ENCODE measurements at places on chromosomes 12 and 14.

DNA sequence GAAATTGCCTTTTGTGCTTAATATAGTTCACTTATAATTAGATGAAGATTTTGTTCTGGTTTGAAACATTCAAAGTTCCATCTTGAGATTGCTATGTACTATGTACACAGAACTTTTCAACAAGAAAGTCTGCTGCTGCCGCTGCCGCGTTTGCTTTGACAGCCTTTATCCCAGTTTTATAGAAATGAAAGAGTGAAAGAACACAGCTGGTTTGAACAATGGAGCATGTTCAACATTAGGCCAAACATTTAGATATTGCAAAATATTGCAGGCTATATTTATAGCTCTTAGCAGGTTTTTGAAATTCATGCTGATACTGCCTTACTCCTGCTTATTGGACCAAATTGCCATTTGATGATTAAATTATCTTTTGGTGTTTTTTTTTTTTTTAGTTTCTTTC lies 299.8 kb upstream of the PRKD1 start:
- H3K4me3 ChIP-seq = no peak overlapping the region
- no peak overlapping the region for H3K27ac ChIP-seq
- no peaks in the 10 kb centered on the region for H3K4me1 ChIP-seq
- H3K27me3 ChIP-seq = no peaks in the 10 kb centered on the region

GRCh38 chr14:91144425-91145145 lies 30.7 kb downstream of the DGLUCY start:
- no peak for DNase-seq
- H3K27me3 ChIP-seq = no peaks in the 10 kb centered on the region
- H3K27ac ChIP-seq = no peak overlapping the region
- H3K36me3 ChIP-seq = peaks cover 5% of the 10 kb centered on the region

DNA sequence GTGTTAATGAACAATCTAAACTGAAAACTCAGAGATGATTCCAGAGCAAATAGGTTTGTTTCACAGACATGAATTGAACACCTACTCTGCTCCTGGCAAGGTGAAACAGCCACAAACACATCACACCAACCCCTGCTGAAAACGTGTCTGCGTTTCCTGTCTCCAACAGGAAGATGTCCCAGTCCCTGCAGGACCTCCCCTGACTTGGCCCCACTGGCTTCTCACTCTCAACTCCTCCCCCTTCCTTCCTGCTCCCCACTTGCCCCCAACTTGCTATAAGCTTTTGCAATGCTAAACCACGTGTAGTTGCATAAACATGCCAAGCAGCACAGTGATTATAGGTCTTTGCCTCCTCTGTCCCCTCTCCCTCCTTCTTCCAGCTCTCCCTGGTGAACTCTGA lies 567.6 kb downstream of the BCL11B start:
- no peak for DNase-seq
- no peak overlapping the region for H3K27ac ChIP-seq
- H3K4me1 ChIP-seq = no peaks in the 10 kb centered on the region
- H3K27me3 ChIP-seq = no peaks in the 10 kb centered on the region

DNA sequence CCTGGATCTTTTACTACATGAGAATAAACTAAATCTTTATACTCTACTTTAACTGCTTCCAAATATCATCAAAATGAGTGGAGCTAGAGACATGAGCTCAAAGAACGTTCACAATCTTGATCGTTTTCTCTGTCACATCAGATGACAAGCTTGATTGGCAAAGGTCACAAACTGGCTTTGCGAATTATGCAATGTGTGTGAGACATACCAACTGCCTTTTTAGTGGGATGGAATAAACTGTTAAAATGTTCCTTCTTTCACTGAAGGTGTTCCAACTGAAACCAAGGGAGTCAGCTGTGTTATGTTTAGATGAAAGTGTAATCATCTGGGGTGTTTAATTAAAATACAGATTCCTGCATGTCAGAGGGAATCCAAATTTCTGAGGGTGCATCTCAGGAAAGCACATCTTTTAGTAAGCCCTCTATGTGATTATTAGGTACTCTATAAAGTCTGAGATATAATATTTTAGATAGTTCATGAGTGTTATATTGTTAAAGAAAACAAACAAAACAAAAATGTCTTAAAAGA lies 21.9 kb downstream of the KITLG start:
- DNase-seq = no peak
- peaks cover 1% of the 10 kb centered on the region for H3K27me3 ChIP-seq
- no peak overlapping the region for H3K4me3 ChIP-seq
- no peaks in the 10 kb centered on the region for H3K4me1 ChIP-seq
- no peaks in the 10 kb centered on the region for H3K36me3 ChIP-seq

DNA sequence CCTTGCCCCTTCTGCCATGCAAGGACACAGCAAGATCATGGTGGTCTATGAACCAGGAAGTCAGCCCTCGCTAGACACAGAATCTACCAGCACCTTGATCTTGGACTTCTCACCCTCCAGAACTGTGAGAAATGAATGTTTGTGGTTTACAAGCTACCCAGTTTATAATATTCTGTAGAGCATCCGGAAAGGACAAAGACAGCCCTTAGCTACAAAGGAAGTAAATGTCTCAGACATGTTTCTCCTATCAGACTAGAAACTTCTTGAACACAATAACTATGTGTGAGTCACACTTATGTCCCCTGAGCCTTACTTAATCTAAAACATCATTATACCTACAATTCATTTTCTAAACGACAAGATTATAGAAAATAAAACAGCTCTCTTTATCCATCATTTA lies 176.7 kb downstream of the KLHL28 start:
- H3K4me1 ChIP-seq = no peaks in the 10 kb centered on the region
- DNase-seq = no peak
- no peaks in the 10 kb centered on the region for H3K27me3 ChIP-seq

DNA sequence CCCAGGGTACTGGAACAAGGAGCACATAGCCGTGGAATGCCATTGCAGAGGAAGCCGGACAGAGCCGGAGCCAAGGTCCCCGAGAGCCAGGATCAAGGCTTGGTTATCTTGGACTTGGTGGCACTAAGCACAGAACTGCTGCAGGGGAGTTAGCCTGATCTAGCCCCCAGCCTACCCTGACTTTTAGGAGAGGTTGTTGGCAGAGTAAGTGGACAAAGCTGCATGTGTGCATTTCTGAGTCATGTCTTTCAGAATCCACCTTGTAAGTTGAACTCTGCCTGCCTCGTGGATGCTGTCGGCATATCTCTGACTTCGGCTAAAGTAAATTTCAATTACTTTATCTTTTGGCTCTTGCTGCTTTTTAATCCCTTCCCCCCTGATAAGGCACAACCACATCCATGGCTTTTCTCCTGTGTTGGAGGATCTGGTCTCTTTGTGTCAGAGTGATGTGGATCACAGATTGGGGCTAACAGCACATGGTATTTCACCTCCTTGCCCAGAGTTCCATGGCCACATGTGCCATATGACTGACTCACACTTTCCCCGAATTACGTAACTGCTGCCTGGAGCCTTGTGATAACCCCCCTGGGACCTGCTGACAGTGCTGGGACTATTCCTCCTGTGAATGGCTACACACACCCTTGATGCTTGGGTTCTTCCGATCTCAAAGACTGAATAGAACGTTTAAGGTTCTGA lies 240.3 kb downstream of the EMP1 start:
- DNase-seq = no peak
- H3K4me1 ChIP-seq = no peaks in the 10 kb centered on the region
- H3K27me3 ChIP-seq = no peaks in the 10 kb centered on the region
- H3K4me3 ChIP-seq = no peak overlapping the region
- no peaks in the 10 kb centered on the region for H3K36me3 ChIP-seq

DNA sequence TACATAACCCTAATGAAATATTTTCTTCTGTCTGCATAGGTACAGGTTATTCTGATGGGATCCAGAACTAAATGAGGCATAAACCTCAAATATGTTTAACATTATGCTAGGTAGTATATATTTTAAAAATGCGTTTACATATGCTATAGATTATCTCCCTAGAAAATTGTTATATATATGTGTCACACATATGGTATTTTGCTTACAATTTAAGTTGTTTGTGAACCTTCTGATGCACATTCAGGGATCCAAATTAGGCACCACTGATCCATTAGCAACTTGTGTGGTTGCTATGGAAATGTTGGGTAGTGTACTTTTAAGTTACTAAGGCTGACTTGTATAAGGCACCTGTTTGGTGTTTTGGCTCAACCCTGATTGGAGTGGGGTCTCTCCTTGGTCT lies 456.7 kb downstream of the AEBP2 start:
- no peaks in the 10 kb centered on the region for H3K27me3 ChIP-seq
- no peak overlapping the region for H3K27ac ChIP-seq
- no peak for DNase-seq
- no peaks in the 10 kb centered on the region for H3K4me1 ChIP-seq

GRCh38 chr12:29282031-29282816 lies 98.7 kb downstream of the ERGIC2 start:
- no peak overlapping the region for H3K4me3 ChIP-seq
- no peaks in the 10 kb centered on the region for H3K36me3 ChIP-seq
- no peak for DNase-seq

- H3K4me3 ChIP-seq = no peak overlapping the region
- no peaks in the 10 kb centered on the region for H3K27me3 ChIP-seq
- no peak for DNase-seq
- H3K4me1 ChIP-seq = no peaks in the 10 kb centered on the region
- H3K27ac ChIP-seq = no peak overlapping the region
These were observed 51.2 kb downstream of the FIGNL2 start for GRCh38 chr12:51797301-51797700.

GRCh38 chr12:112973818-112974231 lies 4.5 kb upstream of the OAS2 start:
- H3K27me3 ChIP-seq = no peaks in the 10 kb centered on the region
- H3K36me3 ChIP-seq = peaks cover 4% of the 10 kb centered on the region

- H3K27me3 ChIP-seq = no peaks in the 10 kb centered on the region
- DNase-seq = no peak
- H3K27ac ChIP-seq = no peak overlapping the region
- H3K36me3 ChIP-seq = no peaks in the 10 kb centered on the region
These were observed 144.6 kb downstream of the TTLL5 start for GRCh38 chr14:75805646-75806045.

- H3K36me3 ChIP-seq = no peaks in the 10 kb centered on the region
- no peaks in the 10 kb centered on the region for H3K4me1 ChIP-seq
- no peak overlapping the region for H3K27ac ChIP-seq
- no peaks in the 10 kb centered on the region for H3K27me3 ChIP-seq
- H3K4me3 ChIP-seq = no peak overlapping the region
These were observed 92.8 kb downstream of the NINJ2 start for GRCh38 chr12:570435-570920.

DNA sequence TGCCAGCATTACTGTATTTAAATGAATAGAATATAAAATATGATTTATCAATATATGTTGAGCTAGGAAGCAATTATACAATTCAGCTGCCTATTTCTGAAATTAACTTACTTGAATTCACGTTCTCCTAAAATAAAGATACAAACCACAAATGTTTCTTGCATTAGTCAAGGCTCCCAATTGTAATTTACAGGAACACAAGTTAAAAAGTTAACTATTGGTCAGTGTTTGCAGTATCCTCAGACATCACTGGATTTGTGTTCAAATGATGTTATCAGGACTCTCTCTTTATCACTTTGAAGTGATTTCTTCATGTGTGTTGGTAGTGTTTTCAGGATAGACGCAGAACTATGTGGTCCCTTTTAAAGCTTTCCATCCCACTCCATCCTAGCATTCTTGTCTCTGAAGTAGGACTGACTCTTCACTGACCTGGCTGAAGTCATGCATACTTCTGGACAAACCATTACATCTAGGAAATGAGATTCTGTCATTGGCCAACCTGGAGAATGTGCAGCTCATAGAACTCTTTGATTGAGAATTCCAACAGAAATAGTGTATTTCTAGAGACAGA lies 156.1 kb downstream of the KICS2 start:
- no peaks in the 10 kb centered on the region for H3K27me3 ChIP-seq
- H3K4me3 ChIP-seq = no peak overlapping the region
- H3K4me1 ChIP-seq = no peaks in the 10 kb centered on the region
- no peak overlapping the region for H3K27ac ChIP-seq

DNA sequence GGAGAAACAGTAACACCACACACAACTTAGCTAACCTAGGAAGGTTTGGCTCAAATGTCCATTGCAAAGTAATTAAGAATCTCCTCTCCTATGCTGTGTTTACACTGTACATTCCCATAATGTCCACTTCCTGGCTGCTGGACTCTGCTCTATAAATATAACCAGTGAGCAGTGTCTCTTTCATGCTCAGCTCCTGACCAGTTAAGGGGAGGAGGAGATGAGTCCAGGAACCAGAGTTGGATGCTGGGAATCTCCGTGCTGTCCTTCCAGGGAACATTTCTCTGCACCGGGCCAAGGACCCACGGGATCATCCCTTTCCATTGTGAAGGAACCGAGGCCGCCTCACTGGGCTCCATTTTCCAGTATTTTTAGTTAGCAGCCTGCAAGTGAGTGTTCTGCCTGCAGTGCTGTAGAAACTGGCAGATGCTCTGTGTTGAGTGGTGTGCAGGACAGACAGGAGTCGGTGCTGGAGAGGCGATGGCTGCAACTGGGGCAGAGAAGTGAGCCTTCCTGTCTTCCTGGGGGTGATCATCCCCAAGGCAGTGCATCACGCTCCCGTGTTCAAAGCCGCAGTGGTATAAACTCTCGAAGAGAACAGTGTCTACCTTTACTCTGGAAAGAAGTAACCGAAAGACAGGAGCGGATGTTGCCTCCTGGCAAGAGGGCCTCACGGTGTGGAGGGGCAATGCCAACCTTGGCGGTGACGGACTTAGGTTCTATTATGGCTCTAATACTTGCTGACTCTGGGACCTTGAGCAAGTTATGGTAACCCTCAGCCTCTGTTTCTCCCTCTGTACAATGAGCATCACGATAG lies 195.5 kb downstream of the CACNA1C start:
- DNase-seq = no peak
- H3K36me3 ChIP-seq = no peaks in the 10 kb centered on the region
- peaks cover 33% of the 10 kb centered on the region for H3K4me1 ChIP-seq
- no peaks in the 10 kb centered on the region for H3K27me3 ChIP-seq
- peak overlapping the region; percentile 51 for H3K27ac ChIP-seq

DNA sequence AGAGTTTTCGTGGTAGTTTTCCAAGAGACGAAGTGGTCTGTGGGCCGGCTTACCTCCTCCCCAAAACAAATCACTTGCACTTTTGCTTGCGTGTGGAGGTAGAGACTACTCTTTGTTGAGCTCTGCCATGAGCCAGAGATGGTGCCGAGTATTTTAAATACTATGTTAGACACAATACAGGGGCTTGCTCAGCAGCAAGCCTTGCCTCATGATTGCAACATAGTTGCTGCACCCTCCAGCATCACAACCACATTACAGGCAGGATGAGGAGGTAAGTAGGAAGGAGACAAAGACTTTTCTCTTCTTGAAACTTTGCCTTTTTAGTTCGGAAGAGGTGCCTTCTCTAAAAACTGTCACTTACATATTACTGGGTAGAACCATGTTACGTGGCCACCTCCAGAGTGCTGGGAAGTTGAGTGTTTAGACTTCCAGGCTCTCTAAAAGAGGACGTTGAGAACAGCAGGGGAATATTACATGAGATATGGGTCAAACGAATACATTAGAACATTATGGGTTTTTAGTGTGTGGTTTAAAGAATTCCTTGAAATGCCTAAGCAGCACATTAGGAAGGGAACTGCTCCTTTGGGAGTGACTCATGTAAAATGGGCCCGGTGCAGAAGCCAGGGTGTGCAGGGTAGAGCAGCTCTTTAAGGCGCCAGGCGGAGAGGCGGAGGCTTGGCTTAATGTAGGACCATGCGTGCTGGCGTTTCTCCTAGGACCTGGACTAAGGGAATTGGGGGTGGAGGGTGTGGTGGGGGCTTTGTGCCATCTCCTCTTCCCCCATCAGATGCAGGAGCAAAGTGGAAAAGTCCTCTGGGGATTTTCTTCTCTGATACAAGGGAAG lies 110.6 kb upstream of the PRMT8 start:
- no peaks in the 10 kb centered on the region for H3K27me3 ChIP-seq
- H3K27ac ChIP-seq = no peak overlapping the region
- no peaks in the 10 kb centered on the region for H3K4me1 ChIP-seq
- H3K36me3 ChIP-seq = no peaks in the 10 kb centered on the region

Measured in GM12878 (cell line).